ENCODE measurements at places on chromosomes 4 and X.

DNA sequence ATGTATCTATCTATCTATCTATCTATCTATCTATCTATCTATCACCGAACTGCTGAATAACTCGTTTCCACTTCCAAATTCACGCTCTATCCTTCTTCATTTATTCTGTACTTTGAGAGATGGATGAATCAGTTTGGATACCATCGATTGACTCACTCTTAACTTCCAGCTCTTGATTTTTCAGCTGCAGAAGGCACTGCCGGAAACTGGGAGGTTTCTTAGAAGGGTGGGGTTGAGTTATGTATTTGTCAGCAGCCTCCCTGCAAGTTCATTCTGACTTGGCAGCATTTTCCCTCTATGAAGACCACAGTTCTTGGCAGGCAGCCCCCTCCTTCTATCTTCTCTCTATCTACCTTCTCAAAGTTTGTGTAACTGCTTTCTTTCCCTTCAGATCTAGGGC, 112.0 kb upstream of the MAGEB18 start:
- no peak for DNase-seq
- no peaks in the 10 kb centered on the region for H3K27me3 ChIP-seq
- no peak overlapping the region for H3K4me3 ChIP-seq
- H3K27ac ChIP-seq, result no peak overlapping the region
- H3K4me1 ChIP-seq, result no peaks in the 10 kb centered on the region

GRCh38 chr4:94342694-94343093, at the start of gene HPGDS:
HPGDS (minus strand) TSS chr4:94342836; CDS start chr4:94334629, 8,207 bp downstream.
- no peaks in the 10 kb centered on the region for H3K36me3 ChIP-seq
- no peaks in the 10 kb centered on the region for H3K4me1 ChIP-seq
- no peak within 1 kb of the TSS for H3K27ac ChIP-seq
- H3K27me3 ChIP-seq, result no peaks in the 10 kb centered on the region
- no peak within 1 kb of the TSS for H3K4me3 ChIP-seq
- DNase-seq, result peak; percentile 24

- no peak for DNase-seq
- H3K4me3 ChIP-seq, result no peak overlapping the region
- H3K36me3 ChIP-seq, result no peaks in the 10 kb centered on the region
Measured at GRCh38 chrX:155068165-155068564, 2.8 kb downstream of the CMC4 start.

GRCh38 chrX:134761788-134762187, 103.5 kb upstream of the PLAC1 start:
- no peaks in the 10 kb centered on the region for H3K4me1 ChIP-seq
- H3K27me3 ChIP-seq, result no peaks in the 10 kb centered on the region
- no peak overlapping the region for H3K27ac ChIP-seq
- H3K4me3 ChIP-seq, result no peak overlapping the region
- DNase-seq, result no peak

DNA sequence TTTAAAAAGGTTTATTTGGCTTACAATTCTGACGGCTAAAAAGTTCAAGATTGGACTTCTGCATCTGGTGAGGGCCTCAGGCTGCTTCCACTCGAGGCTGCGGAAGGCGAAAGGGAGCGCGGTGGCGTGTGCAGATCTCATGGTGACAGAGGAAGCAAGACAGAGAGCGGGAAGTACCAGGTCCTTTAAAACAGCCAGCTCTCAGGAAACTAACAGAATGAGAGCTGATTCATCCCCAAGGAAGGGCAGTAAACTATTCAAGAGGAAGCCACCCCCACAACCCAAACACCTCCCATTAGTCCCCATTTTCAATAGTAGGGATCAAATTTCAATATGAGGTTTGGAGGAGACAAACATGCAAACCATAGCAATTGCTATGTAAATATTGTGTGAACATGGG, 2144.2 kb upstream of the AGA start:
- no peak overlapping the region for H3K27ac ChIP-seq
- no peaks in the 10 kb centered on the region for H3K4me1 ChIP-seq
- DNase-seq, result no peak

GRCh38 chr4:116055857-116056827, 942.7 kb upstream of the NDST4 start:
- no peaks in the 10 kb centered on the region for H3K4me1 ChIP-seq
- H3K4me3 ChIP-seq, result no peak overlapping the region
- no peaks in the 10 kb centered on the region for H3K27me3 ChIP-seq
- no peaks in the 10 kb centered on the region for H3K36me3 ChIP-seq
- H3K27ac ChIP-seq, result no peak overlapping the region

- H3K27me3 ChIP-seq, result no peaks in the 10 kb centered on the region
- DNase-seq, result peak; percentile 10
- H3K36me3 ChIP-seq, result no peaks in the 10 kb centered on the region
- no peak overlapping the region for H3K4me3 ChIP-seq
- no peak overlapping the region for H3K27ac ChIP-seq
- no peaks in the 10 kb centered on the region for H3K4me1 ChIP-seq
Measured at GRCh38 chr4:3285558-3286334, 7.1 kb upstream of the RGS12 start.

GRCh38 chrX:13511241-13511943, 58.0 kb upstream of the EGFL6 start:
- H3K27ac ChIP-seq, result no peak overlapping the region
- no peak for DNase-seq
- H3K4me1 ChIP-seq, result no peaks in the 10 kb centered on the region
- H3K36me3 ChIP-seq, result no peaks in the 10 kb centered on the region
- no peak overlapping the region for H3K4me3 ChIP-seq
- no peaks in the 10 kb centered on the region for H3K27me3 ChIP-seq

GRCh38 chrX:28550331-28550872, 36.8 kb upstream of the IL1RAPL1 start:
- no peaks in the 10 kb centered on the region for H3K36me3 ChIP-seq
- no peaks in the 10 kb centered on the region for H3K27me3 ChIP-seq
- no peak overlapping the region for H3K4me3 ChIP-seq
- H3K4me1 ChIP-seq, result no peaks in the 10 kb centered on the region

GRCh38 chr4:10925996-10926395, 241.4 kb upstream of the CLNK start:
- H3K4me3 ChIP-seq, result no peak overlapping the region
- H3K27ac ChIP-seq, result no peak overlapping the region

DNA sequence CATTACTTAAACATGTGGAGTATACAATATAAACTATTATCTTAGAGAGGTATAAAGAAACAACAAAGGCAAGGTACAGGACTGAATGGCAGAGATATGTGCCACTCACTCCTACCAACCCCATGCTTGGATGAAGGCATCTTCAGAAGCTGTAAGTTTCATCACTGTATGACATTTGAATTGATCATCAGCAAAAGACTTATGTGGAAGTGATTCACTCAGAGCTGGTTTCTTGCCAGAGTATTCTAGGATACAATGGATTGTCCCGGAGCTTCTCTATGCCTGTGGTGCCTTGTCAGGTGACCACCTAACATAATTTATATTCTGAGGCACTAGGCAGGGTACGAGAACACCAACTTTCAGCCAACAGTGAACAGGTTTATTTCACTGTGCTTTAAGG, 392.2 kb downstream of the PPP1R2C start:
- H3K27ac ChIP-seq, result no peak overlapping the region
- H3K27me3 ChIP-seq, result no peaks in the 10 kb centered on the region
- no peaks in the 10 kb centered on the region for H3K36me3 ChIP-seq
- H3K4me1 ChIP-seq, result no peaks in the 10 kb centered on the region
- DNase-seq, result no peak
- no peak overlapping the region for H3K4me3 ChIP-seq

DNA sequence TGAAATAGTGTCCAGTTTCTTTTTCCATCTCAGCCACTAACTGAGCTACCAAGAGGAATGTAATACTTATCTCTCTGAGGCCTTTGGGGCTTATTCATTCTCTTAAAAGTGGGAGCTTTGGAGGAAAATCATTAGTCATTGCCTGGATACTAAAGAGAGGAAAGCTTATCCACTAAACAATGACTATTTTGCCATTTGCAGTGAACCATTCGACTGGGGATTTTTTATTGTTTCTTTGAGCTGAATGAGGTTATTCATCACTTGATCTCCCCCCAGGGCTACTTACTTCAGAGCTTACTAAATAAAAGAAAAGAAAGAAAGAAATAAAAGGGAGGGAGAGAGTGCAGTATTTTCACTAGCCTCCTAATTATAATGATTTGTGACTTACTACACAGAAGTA, 1329.5 kb upstream of the TENM3 start:
- H3K27ac ChIP-seq, result no peak overlapping the region
- H3K4me1 ChIP-seq, result no peaks in the 10 kb centered on the region
- H3K36me3 ChIP-seq, result no peaks in the 10 kb centered on the region
- no peak overlapping the region for H3K4me3 ChIP-seq

DNA sequence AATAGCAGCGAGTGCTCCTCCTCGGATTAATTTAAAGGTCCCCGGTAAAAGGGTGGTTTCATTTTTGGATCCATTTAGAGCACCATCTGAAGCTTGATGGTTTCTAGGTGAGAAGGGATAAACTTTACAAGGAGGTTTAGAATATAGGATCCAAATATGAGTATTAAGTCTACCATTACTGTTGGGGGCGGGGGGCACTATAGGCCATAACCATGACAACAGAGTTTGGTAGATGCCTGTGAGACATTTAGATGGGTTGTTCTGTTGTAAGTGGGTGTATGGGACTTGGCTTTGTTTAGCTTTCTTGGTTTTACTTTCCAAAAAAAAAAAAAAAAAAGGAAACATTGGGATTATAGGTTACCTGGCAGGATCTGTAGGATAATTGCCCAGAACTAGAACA, 92.7 kb downstream of the TENT5D start:
- no peaks in the 10 kb centered on the region for H3K4me1 ChIP-seq
- H3K4me3 ChIP-seq, result no peak overlapping the region
- H3K27me3 ChIP-seq, result no peaks in the 10 kb centered on the region
- no peaks in the 10 kb centered on the region for H3K36me3 ChIP-seq
- no peak for DNase-seq

DNA sequence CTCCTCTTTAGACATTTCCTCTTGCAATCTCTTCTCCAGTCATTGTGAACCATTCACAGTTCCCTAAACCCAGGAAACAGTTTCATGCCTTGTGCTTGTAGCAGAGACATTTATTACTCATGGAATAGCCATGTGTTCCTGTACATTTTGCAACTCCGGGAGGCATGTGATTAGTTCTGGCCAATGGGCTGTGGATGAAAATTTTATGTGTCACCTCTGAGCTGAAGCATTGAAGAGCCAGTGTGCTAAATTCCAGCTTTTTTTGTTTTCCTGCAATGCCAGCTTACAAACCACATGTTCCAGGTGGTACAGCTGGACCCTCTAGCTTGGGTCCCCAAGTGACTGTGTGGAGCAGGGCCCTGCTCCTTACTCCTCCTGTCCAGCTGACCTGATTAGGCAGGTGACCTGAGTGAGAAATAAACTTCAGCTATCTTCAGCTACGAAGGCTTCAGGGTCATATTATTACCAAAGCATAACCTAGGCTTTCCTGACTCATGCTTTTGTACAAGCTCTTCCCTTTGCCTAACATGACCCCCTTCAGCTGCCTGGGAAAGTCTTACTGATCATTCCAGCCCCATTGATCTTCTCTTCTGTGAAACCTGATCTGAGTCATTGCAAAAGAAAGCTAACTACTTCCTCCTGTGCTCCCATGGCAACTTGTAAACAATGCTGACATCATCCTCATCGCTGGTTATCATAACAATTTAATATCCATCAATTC, 200.4 kb downstream of the PTTG2 start:
- H3K36me3 ChIP-seq, result no peaks in the 10 kb centered on the region
- H3K4me1 ChIP-seq, result no peaks in the 10 kb centered on the region
- DNase-seq, result no peak

DNA sequence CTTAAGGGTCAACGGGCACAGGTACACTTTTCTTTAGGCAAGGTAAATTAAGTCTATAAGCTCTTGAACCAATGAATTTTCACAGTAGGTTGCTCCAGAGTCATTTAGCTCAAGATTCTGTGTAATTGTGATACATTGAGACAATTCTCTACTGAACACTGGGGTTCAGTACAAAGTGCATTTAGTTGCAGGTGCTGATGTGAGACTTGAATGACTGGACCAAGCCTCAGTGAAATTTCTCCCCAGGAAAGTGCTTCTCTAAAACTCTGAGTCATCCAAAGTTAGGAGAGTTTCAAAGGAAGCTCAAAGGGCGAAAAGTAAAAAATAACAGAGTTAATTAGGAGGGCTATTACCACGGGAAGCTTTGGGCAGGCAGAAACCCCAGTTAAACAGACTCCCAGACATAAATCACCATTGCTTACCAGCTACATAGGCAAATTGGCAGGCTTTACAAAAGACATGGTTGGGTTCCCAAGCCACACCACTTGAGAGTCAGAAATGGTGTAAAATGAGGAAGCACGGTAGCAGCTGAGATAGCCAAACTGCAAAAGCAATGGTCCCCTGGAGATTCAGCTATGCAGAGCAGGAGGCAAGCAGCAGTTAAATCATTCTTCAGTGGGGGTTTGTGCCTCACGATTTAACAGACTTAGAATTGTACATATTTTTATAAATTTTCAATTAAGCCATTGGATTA, 202.6 kb downstream of the PCDH19 start:
- no peaks in the 10 kb centered on the region for H3K4me1 ChIP-seq
- no peaks in the 10 kb centered on the region for H3K36me3 ChIP-seq
- DNase-seq, result no peak

DNA sequence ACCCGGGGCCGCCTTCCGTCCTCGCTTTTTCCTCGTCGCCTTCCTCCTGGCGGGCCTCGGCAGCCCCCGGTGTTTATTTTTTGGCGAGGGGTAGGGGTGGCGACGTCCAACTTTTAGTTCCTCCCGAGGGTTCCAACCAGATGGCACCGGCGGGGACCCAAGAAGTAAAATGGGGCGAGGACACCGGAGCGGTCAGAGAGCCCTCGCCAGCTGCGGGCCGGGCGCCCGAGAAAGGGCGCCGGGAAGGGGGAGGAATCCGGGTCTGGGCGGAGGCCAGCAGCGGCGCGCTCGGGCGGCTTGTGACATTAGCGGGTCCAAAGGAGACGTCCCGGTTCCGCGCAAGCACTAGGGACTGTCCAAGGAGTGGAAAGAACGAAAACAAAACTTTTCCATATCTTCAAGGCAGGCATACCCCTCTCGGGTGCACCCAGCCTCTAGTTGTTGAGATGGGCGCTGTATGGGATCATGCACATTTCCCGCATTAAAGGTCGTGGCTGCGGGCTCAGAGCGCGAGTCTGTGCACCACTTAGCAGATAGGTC, 691 bp upstream of the USP46 start:
- H3K4me3 ChIP-seq, result peak overlapping the region; percentile 79
- H3K4me1 ChIP-seq, result peaks cover 19% of the 10 kb centered on the region
- peak overlapping the region; percentile 89 for H3K27ac ChIP-seq
- H3K27me3 ChIP-seq, result no peaks in the 10 kb centered on the region

- DNase-seq, result no peak
- no peaks in the 10 kb centered on the region for H3K36me3 ChIP-seq
- H3K4me3 ChIP-seq, result no peak overlapping the region
- no peak overlapping the region for H3K27ac ChIP-seq
- H3K27me3 ChIP-seq, result no peaks in the 10 kb centered on the region
Measured at GRCh38 chr4:8044699-8045098, 105.0 kb upstream of the AFAP1 start.

Measured in testis (tissue), 5 donors.